Foreskin fibroblast (primary cell): ENCODE measurements at places on chromosomes 3 and 15.

- peak; percentile 17 for DNase-seq
Observed at GRCh38 chr3:22960105-22960984, 242.8 kb upstream of the UBE2E2 start.

- no peak for DNase-seq
Observed at GRCh38 chr3:29655015-29655747, 374.3 kb downstream of the RBMS3 start.

- DNase-seq = no peak
Observed at GRCh38 chr3:73284472-73284871, 223.0 kb downstream of the EBLN2 start.

DNA sequence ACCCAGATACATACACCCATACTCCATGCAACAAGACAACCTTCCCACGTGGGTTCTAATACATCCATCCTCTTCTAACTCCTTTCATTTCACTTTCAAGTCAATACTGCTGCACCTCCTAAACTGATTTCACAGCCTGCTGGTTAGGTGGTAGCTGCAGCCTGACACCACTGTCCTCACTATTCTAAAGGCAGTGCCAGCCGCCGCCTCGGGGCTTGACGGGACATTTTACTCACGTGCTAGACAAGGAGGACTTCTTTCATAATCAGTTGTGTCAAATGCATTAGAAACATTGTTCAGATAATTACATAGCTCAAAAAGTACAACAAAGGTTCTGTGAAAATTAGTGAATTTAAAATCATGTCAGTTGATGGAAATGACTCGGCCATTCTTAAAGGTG, 6.3 kb downstream of the UROC1 start:
- no peak for DNase-seq

- DNase-seq = no peak
Observed at GRCh38 chr15:70566047-70566835, 197.1 kb downstream of the UACA start.

DNA sequence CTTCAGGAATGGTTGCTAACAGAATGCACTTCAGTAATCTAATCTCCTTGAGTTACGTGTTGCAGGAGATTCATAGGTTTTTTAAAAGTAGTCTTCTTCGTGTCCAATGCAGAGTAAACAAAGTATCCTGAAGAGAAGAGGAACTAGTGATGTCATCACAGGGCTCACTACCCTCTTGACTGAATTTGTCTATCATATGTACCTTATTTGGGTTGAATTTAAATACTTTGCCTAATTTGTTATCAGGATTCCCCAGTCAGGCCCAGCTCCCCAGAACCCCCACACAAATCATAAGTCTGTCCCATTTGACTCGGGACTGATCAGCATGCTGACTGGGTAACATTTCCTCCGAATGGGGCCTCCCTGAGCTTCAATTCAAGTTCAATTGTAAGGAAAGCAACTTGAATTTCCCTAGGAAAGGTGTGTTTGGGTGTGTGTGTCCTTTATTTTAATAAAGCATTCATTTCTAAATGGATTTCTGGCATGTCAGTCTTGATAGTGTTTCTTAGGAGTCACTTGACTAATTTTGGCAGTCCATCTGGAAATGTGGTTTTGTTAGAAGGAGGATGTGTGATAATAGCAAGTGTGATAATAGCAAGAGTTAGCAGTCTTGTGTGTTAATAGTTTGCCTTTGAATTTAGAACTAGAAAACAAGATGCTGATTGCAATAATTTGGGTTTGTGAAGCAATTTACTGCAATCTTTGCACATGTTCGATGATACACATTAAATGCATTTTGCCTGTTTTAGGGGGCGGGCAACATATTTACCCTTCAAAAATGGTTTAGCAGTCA, 21.9 kb downstream of the OXNAD1 start:
- no peak for DNase-seq

- DNase-seq = peak; percentile 47
Observed at GRCh38 chr3:38542401-38543298, 46.5 kb downstream of the EXOG start.

DNA sequence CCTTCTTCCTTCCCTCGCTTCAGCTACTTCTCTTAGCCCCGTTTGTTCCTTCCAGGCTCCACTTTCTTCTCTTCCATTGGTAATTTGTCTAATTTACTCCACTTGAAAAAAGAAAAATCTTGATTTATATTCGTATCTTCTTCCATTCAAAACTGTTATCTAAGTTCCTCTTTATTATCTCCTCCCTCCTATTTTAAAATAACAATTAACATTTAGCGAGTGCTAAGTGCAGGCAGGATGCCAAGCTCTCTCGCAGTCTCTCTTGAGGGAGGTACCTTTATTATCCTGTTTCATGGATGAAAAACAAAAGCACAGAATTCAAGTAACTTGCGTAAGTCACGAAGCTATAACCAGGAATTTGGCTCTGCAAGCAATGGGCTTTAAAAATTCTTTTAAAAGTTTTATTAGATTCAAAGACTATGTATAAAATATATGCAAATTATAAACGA, 418.9 kb upstream of the NAALADL2 start:
- peak; percentile 46 for DNase-seq

- peak; percentile 40 for DNase-seq
Observed at GRCh38 chr3:17360991-17361390, 381.4 kb downstream of the TBC1D5 start.

GRCh38 chr3:194483850-194484249, 3.0 kb downstream of the ATP13A3 start:
- no peak for DNase-seq

GRCh38 chr15:38750786-38751185, 186.2 kb upstream of the RASGRP1 start:
- DNase-seq = no peak

GRCh38 chr3:54772051-54772450, 155.8 kb downstream of the LRTM1 start:
- no peak for DNase-seq

DNA sequence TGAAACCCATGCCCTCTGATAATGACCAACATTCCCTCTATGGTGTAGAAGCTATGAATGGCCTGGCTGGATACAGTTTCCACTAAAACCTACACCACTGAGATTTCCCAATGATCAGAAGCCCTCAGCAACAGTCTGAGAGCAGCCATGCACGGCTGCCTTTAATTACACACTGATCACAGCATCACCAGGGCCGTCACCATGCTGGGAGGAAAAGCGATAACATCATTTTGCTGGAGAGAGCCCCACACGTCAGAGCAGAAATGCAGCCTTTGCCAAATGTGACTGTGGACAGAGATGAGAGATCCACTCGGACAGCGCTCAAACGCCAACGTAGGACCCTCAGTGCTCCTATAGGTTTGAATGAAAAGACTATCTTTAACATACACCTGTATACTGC, 135.0 kb downstream of the XXYLT1 start:
- DNase-seq = no peak

DNA sequence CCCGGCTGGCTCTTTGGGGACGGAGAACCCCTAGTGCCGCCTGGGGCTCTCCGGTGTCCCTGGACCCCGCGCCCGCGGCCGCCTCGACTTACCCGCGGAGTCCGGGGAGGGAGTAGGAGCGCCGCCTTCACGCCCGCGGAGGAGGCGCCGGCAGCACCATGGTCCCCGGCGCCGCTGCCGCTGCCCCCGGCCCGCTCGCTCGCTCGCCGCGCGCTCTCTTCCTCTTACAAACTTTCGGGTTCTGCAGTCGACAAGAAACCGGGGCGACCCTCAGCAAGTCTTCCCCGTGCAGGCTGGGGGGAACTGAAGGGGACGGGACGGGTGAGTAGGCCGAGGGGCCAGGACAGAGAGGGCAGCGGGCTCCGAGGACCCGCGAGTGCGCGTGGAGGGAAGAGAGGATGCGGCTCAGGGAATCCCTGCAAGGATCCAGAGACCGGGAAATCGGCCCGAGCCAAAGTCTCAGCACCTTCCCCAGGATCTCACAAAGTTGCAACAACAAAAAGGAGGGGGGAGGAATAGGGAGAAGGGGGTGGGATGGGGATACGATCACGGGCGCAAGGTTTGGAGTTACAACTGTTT, 2.0 kb downstream of the FOXP1 start:
- DNase-seq = peak; percentile 51

DNA sequence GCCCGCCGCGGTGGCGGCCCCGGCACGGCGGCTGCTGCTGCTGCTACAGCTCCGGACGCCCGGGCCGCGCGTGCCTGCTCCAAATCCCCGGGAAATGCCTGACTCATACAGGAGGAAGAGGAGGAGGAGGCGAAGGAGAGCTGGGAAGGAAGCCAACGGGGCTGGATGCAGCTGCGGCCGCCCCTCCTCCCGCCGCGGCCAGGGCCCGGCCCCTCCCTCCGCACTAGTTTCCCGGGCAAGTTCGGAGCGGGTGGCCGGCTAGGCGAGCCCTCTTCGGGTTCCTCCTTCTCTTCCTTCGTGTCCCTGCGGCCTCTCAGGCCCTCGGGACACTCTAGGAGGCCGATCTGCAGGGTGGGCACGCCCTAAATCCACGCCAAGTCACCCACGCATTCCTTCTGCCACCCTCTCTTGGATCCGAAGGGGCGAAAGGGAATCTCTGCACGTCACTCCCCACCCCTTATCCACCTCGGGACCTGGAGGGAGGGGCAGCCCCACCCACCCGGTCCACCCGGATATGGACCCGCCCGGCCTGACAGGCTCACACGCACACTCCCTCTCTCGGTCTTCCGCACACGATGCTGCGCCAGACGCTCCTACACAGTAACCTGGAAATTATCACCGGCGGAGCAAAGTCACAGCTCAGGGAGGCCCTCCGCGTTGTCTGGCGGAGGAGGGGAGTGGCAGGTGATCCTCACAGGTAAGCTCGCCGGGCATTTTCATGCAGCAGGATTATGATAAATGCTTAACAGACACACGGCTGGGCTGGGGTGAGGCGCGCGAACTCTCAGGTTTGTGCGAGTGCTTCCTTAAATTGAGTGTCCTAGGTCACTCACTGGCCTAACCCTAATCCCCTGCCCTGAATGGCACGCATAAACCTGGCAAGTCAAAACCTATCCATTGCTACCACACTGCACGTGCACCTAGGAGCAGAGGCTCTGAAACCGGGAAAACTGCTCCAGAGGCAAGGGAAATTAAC, at the start of the genes OSBPL10 and ZNF860:
OSBPL10 (minus strand) TSS at position 57 of the 976 bp plus-strand sequence. CDS start 83 bp downstream, outside the sequence.
ZNF860 (plus strand) TSS at position 545 of the 976 bp plus-strand sequence. CDS start 7,330 bp downstream, outside the sequence.
- peak; percentile 98 for DNase-seq

DNA sequence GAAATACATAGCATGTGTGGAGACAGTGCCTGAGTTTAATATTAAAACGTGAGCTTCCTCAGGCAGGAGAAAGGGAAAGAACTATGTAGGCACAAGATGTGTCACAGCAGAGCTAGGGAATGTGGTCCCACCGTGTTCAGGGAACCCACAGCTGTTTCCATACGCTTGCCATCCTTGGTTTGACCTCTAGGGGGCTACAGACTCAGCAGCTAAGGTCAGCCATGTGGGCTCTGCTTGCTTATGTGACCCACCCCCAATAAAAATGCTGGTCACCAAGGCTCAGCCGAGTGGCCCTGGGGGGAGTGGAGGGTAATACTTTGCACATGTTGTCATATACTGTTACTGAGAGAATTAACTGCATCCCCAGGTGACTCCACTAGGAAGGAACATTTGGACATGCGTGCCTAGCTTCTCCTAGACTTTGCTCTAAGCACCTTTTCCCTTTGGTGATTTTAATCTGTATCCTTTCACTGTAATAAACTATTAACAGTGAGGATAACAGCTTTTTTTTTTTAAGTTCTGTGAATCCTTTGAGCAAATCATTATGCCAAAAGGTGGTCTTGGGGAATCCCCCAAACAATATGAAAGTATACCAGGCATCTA, 3.3 kb downstream of the TUBGCP5 start:
- peak; percentile 65 for DNase-seq

DNA sequence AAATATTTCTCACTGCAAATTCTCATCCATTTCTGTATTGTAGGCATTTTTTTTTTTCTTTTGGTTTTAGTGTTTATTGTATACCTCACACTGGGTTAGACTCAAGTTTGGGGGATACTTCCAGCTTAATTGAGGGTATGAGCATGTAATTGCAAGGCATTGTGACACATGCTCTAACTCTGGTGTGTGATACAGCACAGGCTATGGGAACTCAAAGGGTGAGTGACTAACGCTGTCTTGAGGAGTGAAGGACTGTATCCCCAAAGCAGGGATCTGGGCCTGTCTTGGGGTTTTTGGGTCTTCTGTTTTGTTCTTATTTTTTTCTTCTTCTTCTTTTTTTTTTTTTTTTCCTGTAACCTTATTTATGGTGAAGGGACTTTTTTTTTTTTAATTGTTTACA, 26.9 kb downstream of the MAP2K1 start:
- DNase-seq = no peak

DNA sequence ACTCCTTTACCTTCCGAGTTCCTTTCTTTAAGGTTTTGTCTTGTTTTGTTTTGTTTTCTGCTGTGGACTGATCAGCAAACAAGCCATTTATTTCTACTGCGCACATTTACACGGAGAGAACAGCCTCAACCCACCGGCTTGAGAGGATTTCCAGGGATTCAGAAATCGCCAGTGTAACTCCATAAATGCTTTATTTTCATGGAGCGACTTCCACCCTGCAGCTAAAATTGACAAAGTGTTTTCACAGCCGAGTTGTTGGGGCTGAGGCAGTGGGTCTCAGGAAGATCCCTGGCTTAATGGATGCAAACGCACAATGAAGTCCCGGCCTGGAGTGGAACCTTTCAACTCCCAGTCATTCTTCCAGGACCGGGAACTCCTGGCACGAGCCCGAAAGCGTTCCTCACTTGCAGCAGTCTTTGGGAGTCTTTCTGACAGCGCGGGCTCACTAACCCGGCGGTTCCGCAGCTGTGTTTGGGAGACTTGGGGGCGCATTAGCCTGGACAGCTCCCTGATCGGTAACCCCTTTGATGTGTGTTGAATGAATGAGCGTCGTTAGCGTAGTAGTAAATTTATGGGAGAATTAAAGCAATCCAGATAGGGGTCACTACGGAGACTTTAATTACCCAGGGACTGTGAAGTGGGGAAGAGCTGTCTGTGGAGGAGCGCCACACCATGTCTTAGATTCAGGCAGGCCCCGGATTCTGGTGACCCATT, 785 bp upstream of the MYRIP start:
- DNase-seq = peak; percentile 51

DNA sequence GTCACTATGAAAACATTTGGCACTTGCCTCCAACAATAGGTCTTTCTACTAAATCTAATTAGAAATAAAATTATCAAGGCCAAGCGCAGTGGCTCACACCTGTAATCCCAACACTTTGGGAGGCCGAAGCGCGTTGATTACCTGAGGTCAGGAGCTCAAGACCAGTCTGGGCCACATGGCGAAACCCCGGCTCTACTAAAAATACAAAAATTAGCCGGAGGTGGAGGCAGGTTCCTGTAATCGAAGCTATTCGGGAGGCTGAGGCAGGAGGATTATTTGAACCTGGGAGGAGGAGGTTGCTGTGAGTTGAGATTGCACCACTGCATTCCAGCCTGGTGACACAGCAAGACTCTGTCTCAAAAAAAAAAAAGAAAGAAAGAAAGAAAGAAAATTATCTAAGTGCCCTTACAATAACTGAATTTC, 1.6 kb upstream of the PLD1 start:
- peak; percentile 76 for DNase-seq

GRCh38 chr3:138678086-138678485, 69.5 kb downstream of the FAIM start:
- DNase-seq = no peak

- no peak for DNase-seq
Observed at GRCh38 chr15:29533647-29534046, 264.0 kb upstream of the NSMCE3 start.

DNA sequence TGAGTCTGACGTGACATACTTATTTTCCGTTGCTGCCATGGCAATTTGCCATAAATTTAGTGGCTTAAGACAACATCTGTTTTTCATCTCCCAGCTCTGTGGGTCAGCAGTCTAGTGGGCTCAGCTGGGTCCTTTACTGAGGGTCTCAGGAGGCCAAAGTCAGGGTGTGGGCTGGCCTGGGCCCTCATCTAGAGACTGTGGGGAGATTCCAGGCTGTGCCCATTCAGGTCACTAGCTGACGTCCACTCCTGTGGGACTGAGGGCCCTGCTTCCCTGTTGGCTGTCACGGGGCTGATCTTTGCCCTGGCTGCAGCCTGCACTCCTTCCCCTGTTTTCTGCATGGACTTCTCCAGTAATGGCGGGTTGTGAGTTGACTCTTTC, 19.1 kb downstream of the FGD5 start:
- DNase-seq = peak; percentile 34
